ENCODE measurements at places on chromosomes 5 and 9.

DNA sequence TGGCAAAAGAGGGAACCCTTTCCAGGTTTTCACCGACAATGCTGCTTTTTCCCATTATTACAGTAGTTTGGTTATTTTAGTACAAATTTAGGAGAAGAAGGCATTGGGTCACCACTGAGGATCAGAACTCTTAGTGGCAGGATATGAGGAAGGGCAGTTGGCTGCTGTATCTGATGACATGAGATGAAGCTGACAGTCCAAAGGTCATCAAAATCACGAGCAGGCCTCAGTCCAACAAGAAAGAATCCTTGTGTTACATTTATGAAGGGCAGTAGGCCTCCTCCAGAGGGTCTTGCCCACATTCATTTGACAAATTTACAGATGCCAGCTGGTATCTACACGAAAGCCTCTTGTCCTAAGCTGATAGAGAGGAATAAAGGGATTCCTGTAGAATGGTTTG lies 49.5 kb upstream of the COL15A1 start:
- no peak for DNase-seq

- no peak for DNase-seq
Observed at GRCh38 chr9:3887221-3887653, 361.4 kb upstream of the RFX3 start.

DNA sequence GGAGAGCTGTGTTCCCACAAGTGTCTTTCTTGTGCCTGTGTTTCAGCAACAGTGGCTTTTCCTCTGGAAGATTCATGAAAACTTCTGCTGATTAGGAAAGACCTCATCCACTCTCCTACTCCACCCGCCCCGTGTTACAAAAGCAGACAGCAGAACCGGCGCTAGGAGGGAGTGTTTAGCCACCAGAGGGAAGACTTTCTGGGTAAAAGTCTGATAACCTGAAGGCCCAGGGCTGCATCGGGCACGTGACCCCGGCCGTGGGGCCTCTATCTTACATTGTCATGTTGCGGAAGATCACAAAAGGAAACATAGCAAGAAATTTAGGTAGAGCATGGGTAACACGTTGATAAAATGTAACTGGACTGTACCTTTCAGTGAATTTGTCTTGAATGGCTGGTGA lies 32.0 kb upstream of the DMRT2 start:
- DNase-seq: peak; percentile 18

DNA sequence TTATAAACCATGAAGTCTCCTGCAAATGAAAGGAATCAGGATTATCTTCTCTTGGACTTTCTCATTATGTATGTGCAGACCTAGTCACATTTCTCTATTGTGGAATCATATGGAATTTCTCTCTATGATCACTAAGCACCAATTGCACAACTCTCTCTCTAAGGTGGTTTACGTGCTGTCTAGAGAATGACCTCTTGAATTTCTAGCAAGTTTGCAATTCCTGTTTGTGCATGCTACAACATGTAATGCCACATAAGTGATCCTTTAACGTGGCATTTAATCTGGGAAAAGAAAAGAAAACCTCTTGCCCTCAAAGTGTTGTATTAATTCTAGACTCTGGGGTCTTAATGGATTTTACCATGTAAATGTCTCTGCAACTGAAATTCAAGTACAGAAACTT lies 5.0 kb upstream of the PPP2R2B start:
- DNase-seq: no peak

- DNase-seq: no peak
Observed at GRCh38 chr9:95118596-95118995, 198.9 kb downstream of the FANCC start.

DNA sequence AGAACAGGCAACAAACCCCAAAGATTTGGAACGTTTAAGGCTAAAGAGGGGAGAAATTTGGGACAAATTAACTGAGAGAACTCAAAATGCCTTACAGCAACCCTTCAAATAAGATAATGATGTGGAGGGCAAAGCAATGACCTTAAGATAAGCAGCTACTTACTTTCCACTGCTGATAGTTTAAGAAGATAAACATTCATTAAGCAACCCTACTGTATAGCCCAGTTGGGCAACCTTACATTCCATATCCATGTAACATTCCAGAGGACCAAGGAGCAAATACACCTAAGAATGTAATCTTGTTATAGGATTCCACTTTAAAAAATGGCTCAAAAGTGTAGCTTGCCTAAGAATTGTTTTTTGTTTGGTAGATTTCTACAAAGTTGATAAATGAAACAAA lies 14.8 kb downstream of the ETF1 start:
- DNase-seq: no peak

DNA sequence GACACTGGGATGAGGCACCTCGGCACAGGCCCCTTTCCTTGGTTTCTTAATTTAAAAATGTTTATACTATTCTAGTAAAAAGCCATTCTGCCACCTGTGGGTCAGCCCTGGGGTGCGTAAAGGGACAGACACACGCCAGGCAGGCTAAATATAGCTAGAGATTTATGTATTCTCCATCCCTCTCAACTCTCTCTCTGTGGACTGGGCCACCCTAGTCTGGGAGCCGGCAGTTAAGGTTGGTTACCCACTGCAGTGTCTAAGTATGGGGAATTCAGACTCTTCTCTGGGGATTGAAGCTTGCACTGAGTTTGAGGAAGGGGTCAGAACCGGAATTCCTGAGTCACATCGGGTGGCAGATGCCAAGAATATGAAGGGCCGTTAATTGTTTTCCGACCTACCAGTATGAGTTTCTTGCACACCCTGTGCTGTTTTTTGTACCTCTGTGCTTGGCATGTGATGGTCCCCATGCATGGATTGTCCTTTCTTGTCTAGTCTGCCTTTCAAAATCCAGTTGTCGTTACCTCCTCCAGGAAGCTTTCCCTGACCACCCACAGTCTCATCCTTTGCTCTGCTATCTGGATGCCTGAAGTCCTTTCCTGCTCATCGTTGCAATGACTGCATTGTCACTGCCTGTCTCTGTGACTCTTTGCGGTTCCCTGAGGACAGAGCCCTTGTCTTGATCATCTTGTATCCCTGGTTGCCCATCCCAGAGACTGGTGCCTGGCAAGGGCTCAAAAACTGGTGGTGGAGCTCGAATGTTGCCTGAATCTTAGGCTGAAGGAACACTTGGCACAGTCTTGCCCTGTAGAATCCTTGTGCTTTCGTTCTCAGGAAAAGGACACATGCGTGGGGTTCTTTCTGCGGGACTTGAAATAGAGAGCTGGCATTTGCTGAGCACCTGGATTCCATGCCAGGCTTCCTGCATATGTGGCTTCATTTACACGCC lies 2.1 kb downstream of the NEURL1B start:
- no peak for DNase-seq

- DNase-seq: no peak
Observed at GRCh38 chr9:129284607-129285291, 106.7 kb upstream of the IER5L start.

DNA sequence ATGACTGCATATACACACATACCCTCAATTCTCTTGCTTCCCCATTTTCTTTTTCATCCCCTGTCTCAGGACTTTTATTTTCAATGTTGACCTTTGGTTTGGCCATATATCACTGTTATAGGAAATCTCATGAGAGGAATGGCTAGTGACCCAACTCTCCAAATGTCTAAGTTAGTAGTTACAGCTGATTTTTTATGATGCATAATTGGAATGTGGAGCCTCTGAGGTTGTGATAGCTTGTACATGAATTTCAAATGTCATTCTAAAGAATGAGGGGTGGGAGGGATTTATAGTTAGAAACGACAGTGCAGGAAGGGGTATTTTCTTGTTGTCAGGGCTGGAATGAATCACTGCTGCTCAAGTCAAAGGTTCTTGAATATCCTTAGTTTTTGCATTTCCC lies 356.1 kb downstream of the NTRK2 start:
- DNase-seq: no peak

- no peak for DNase-seq
Observed at GRCh38 chr9:136396219-136396515, 3.8 kb downstream of the SNAPC4 start.

DNA sequence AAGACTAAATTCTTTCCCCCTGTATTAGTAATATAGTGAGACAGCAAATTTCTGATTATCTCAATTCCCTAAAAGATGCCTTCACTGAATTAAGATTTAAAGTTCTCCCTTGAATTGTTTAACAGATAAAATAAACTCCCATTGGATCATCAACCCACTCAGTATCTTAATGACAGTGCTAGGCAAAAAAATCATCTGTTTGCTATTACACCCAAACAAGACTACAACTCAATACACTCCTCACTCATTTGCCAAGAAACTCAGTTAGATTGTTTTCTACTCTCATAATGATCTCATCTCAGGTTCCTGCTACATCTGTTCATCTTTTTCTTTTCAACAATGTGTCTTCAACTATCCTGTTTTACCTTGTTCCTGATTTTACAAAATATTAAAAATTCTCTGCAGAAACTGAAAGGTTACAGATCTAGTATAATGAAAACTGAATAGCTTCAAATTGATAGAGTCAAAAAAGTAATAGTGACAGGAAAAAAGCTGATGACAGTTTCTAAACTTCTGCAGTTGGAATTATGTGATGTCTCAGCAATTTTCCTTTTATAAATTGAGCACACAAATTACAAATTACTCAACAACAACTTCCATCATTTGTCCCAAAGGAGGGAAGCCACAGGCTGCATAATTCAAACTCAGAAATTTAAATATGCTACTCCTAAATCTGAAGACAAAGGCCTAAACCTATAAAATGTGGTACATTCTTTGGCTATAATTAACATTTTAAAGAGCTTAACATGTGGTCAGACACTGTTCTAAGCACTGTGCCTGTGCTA lies 39.4 kb downstream of the HOMER1 start:
- DNase-seq: no peak

DNA sequence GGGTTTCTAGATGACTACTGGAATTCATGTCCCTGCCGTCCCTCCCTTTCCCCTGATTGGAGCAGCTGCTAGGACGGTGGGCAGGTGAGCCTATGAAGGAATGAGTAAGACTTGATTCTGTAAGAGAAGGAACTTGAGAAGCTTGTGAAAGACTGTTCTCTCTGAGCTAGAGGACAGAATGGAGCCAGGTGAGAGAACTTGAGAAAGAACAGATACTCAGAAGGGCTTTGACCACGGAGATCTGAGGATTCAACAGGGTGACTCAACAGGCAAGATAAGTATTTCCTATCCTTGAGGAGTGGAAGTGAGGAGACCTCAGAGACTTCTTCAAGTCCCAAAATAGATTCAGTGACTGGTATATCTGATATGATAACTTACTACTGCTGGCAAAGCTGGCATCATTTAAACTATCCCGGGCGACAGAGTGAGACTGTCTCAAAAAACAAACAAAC lies 41.9 kb downstream of the HSDL2 start:
- DNase-seq: no peak

DNA sequence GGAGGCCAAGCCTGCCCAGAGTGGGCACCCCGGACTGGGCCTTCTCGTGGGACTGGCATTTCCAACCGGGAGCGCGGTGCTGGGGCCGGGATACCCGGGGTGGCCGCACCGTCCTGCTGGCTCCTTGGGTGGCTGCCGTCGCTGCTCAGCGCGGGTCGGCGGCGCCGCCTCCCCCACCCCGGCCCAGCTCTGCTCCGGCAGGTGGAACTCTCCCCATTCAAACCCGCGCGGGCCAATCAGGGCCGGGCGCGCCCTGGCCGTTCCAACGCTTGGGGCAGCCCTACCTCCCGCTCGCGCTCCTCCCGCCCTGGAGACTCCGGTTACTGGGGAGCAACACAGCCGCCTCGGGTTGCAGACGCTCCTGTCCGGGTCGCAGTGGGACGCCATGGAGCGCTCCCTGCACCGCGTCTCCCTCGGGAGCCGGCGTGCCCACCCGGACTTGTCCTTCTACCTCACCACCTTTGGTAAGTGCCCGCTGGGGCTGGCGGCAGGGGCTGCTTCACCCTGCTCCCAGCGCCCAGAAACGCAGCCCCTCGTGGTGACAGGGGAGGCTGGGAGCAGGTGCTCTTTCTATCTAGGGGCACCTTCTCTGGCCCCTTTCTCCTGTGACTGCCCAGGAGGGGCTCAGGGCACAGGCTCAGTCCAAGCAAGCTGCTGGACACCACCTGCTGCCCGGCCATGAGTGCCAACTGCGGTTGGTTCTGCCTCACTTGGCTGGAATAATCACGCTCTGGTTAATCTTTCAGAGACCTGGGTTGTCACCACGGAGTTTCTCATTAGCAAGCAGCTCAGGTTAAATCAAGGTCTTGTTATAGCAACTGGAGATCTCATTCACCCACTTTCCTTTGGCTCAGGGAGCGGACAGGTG lies at the start of gene RGS3:
RGS3 (plus strand) TSS at position 310 of the 868 bp plus-strand sequence; CDS start at position 386, 76 bp downstream.
- DNase-seq: no peak

GRCh38 chr5:68551436-68551835 lies 335.9 kb downstream of the PIK3R1 start:
- no peak for DNase-seq

DNA sequence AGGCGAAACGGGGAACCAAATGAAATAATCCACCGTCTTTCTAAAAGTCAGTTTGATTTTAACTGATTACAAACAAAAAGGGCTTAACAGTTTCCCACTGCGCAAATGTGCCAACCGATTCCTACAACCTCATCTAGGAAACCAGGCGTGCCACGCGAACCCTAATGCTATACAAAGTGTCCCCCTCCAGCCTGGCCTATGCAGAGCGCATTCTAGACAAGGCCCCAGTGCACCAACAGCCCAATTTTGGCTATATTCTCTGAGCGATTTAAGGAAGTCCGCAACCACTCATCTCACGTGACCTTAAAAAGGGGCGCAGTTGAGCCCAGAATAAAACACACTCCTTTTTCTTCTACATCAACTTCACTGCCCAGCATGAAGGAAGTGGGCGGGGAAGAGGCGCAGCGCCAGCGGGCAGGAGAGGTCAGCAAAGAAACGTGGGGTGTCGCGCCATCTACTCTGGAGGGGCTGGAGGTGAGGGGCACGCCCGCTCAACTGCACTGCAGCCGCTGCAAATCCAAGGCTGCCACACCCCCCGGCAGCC lies 779 bp downstream of the FAM13B start:
- DNase-seq: peak; percentile 75
